ENCODE measurements at places on chromosomes 5 and 9.

GRCh38 chr9:78893774-78894401, 597.0 kb downstream of the PSAT1 start:
- no peak for DNase-seq

GRCh38 chr5:66655395-66656324, 59.5 kb downstream of the MAST4 start:
- DNase-seq, result no peak

GRCh38 chr5:139985733-139986132, 57.4 kb downstream of the NRG2 start:
- DNase-seq, result no peak

- DNase-seq, result no peak
These were observed 5.8 kb downstream of the PPP1R26 start for GRCh38 chr9:135485385-135485784.

- DNase-seq, result no peak
These were observed 20.5 kb downstream of the PPARGC1B start for GRCh38 chr5:149750596-149750995.

GRCh38 chr5:168055961-168056360, 235.5 kb upstream of the WWC1 start:
- no peak for DNase-seq

- DNase-seq, result no peak
These were observed 1018.4 kb upstream of the ARRDC3 start for GRCh38 chr5:92401492-92401891.

DNA sequence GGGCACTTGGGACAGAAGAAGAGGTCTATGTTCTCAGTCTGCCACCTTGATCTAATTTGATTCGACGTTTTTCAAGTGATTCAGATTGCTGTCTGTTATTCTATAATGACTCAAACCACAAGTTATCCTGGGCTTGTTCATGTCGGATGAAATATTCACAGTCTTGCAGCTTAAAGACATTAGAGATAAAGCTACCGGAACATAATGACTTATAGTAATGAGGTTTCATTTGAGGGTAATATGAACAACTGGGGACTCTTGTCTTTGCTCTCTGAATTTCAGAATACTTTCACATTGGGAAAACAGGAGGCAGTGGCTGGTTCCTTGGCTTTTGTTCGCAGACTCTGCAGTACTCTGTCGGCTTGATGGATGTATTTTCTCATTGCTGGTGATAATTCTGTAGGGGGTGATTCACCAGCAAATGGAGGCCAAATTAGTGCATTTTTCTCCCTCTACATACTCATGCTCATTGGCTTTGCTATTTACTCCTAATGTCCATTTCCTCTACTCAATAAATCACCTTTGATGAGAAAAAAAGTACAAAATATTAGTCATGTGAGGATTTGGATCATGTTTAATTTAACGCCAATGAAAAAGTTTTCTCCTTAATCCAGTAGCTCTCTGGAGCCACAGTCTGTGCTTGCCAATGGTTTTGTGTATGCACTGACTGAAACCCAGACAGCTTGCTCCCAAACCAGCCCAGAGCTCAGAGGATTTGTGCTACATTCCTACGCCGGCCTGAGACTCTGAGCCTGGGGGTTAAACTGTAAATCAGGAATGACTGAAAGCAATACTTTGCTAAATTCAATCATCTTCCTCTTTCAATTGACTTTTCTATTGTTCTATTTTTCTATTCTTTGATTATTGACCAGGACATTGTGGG, 154.7 kb upstream of the ANKH start:
- no peak for DNase-seq

DNA sequence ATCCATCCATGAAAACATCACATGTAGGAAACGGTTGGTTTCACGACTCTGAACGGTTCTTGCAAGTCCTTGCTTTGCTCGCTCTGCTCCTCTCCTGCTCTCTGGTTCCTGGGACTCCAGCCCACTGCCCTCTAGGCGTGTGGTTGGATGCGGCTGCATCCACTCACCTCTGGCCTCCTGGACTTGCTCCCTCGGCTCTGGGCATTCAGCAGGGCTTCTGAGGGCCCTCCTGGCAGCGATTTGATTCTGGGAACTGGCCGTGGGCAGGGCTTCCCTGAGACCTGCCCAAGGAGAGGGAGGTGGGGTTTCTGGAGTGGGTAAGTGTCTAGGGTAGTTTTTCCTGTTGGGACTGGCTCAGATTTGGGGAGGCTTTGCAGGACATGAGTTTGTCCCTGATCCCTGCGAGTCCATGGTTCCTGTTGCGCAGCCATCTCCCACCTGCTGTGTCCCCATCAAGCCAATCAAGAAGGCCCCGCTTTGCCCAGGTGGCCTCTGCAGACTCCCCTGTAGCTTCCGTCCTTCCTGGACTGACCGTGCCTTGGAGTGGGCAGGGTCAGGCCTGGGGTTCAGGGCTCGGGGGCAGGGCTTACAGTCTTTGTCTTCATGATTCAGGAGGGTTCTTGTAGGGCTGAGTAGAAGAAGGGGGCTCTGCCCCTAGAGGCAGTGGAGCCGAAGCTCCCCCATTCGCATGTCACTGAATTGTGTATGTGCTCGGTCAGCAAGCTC, 192.3 kb downstream of the CACNA1B start:
- peak; percentile 5 for DNase-seq

DNA sequence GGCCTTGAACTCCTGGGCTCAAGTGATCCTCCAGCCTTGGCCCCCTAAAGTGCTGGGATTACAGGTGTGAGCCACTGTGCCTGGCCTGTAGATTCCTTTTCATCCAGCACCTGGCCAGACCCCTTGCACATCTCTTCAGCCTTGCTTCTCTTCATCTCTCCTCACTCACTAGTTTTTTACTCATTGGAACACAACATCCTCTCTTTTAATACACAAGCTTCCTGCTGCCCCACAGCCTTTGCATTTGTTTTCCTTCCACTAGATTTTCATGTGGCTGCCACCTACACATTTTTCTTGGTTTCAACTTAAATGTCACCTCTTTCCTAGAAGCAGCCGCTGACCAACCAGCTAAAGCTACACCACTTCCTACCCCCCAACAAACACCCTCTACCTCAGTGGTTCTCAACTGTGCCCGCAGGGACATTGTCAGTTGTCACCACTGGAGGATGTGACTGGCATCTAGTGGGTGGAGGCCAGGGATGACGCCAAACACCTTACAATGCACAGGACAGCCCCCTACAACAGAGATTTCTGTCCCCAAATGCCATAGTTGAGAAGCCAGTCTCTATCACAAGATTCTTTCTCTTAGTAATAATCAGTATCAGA, 33.7 kb downstream of the HAVCR1 start:
- DNase-seq, result peak; percentile 64

DNA sequence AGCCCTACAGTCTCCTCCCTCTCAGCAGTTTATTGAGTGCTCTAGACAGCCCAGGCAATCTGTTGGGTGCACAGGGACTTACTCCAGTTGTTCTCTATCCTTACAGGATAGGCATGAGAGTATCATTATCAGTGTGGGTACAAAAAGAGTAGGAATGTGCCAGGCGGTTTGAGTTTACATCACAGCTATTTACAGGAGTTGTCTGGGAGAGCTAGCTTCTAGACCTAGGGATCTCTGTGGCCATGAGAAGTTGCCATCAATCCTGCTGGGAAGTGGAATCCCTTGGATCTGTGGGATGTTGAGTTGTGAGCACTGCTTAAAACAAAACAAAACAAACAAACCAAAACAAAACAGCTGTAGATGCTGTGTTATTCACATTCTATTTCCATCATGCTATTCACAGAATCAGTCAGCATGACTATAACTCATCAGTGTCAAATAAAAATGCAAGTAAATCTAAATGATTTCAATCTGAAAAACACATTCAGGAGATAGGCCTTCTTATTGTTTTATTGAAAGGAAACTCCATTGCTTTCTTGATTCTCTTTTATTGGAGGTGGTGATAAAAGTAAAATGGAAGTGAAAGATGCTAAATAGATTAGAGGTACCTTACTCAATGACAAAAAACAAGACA, 552.4 kb upstream of the ZNF608 start:
- no peak for DNase-seq

DNA sequence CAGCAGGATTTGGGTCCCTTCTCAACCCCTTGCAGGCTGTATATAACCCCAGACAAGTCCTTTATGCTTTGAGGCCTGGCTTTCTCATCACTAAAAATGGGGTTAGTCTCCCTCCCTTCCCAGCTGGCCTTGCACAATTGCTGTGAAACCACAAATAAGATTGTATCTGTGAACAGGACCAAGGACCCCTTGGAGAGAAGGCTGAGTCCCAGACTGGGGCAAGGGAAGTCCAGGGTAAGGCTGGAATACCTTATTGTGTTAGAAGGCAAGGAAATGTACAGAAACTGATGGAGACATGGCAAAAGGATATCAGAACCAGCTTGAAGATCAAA, 11.4 kb downstream of the MACROH2A1 start:
- DNase-seq, result no peak

- DNase-seq, result no peak
These were observed 70.6 kb downstream of the MAST4 start for GRCh38 chr5:66666778-66667177.

- DNase-seq, result no peak
These were observed 587.6 kb upstream of the CDH18 start for GRCh38 chr5:20575571-20575970.

- no peak for DNase-seq
These were observed 1682.4 kb downstream of the MAT2B start for GRCh38 chr5:165187815-165188214.

DNA sequence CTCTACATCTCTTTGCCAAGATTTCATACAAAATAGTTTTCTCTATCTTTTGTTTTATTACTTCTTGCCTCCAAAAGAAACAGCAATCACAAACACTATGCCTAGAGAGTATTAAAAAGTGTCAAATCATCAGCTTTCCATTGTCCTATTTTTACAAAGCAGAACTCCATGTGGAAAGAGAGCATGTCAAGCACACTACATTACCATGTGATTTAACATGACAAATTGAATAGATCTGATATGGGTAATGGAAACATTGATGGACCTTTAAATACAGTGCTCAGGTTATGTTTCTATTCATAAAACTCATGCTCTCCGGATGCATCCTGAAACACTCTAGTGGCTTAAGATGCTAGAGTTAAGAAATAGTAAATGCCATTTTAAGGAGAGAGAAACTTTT, 791.4 kb upstream of the CTNND2 start:
- no peak for DNase-seq

- no peak for DNase-seq
These were observed 61.0 kb downstream of the DAP start for GRCh38 chr5:10699987-10700386.

GRCh38 chr5:72418271-72418670, 88.9 kb downstream of the ZNF366 start:
- no peak for DNase-seq

DNA sequence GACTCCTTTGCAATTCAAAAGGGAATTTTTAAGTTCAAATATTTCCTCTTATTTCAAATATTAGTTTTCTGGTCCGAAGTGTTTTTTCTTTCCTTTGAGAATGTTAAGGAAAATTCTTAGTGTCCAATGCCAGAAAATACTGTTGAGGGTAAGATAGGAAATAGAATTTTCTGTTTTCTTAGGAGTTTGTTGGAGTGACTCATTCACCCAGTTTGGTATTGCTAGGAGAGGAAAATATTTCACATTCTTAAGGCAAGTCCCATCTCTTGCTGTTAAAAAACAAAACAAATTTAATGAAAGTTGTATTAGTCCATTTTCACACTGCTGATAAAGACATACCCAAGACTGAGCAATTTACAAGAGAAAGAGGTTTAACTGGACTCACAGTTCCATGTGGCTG, 349.2 kb upstream of the ADAMTSL1 start:
- no peak for DNase-seq

DNA sequence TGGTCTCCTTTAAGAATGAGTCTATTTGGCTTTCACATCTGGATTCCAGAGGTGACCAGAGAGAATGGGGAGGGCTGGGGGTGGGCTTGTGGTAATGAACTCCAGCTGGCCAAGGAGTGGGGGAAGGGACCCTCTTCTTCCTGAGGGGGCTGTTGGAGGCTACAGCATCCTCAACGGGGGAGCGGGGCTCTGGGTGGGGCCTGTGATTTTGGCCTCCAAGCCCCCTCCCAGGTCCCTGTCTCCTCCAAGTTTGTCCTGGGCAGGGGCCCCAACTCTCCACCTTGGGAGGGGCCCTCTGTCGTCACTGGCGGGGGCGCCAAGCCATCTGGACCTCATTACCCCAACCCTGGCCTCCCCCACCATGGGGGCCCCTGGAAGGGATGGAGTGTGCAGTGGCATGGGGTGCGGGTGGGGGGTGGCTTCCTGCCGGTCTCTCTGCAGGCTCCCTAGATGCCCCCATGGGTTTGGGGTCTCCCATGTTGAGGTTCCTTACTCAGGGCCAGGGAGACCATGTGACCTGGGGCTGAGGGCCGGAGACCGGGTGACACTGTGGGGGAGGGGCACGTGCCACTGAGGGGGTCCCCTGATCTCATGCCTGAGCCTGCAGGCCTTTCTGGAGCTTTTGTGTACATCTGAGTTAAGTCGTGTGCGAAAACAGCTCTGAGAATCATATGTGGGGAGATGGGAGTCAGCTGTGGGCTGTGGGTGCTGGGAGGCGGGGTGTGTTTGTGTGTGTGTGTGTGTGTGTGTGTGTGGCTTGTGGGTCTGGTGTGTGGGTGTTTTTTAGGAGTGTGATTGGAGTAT, 32.4 kb downstream of the GOLGA2 start:
- DNase-seq, result no peak

GRCh38 chr5:57082441-57083067, 91.3 kb upstream of the GPBP1 start:
- DNase-seq, result no peak

- no peak for DNase-seq
These were observed 48.3 kb downstream of the GNAQ start for GRCh38 chr9:77983320-77983662.

GRCh38 chr5:61298580-61298979, 33.5 kb upstream of the ZSWIM6 start:
- DNase-seq, result no peak

- no peak for DNase-seq
These were observed 70.4 kb upstream of the FBXW11 start for GRCh38 chr5:172076761-172077244.

DNA sequence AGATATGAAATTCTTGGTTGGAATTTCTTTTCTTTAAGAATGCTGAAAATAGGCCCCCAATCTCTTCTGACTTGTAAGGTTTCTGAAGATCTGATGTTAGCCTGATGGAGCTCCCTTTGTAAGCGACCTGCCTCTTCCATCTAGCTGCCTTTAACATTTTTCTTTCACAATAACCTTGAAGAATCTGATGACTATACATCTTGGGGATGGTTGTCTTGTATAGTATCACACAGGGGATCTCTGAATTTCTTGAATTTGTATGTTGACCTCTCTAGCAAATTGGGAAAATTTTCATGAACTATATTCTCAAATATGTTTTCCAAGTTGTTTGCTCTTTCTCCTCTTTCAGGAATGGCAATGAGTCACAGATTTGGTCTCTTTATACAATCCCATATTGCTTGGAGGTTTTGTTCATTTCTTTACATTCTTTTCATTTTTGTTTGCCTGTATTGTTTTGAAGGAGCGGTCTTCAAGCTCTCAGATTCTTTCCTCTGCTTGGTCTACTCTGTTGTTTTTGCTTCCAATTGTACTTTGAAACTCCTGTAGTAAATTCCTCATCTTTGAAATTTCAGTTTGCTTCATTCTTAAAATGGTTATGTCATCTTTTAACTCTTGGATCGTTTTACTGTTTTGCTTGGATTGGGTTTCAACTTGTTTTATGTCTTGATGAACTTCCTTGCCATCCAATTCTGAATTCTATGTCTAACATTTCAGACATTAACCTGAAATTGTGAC, 245.2 kb upstream of the TARS1 start:
- no peak for DNase-seq

All from CD4-positive, alpha-beta T cell treated with Interleukin-4 for 1 hour (primary cell).